NCI-H146 (cell line): ENCODE measurements at places on chromosomes 5 and 9.

- no peak for DNase-seq
Measured at GRCh38 chr9:127213859-127214258, 50.7 kb upstream of the GARNL3 start.

DNA sequence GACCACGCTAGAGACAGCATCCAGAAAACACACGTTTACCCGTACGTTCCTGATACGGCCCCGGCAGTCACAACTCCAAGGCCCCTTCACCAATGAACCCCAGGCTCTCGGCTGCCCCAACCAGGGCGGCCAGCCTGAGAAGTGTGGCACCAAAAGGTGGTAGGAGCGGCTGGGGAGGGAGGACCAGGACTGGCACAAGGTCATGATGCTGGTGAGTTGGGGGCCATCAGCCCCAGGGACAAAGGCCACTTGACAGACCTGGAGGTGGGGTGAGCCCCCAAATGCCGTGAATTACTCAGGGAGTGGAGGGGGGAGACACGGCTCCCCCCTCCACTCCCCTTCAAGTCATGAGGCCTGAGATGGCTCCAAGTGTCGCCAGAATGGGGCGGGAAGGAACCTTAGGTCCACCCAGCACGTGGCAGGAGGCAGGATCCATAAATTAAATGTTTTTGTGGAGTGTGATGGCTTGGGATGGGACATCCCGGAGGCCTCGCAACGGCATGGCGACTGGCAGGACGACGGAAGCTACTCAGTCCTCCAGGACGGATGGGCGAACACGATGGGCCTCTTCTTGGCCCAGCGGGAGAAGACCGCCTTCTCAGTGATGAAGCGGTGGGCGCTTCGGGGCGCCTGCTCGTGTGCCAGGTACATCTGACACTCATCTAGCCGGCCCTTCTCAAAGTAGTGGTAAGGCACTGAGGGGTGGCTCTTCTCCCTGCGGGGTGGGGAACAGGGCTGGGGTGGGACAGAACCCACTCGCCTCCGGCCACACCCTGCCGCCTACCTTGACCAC is 8.7 kb upstream of the ST6GALNAC6 start:
- no peak for DNase-seq

GRCh38 chr9:93210324-93210973 is 26.5 kb downstream of the WNK2 start:
- no peak for DNase-seq

- no peak for DNase-seq
Measured at GRCh38 chr5:56356836-56357160, 123.7 kb upstream of the ANKRD55 start.

GRCh38 chr9:112041536-112042243 is 133.4 kb downstream of the SUSD1 start:
- DNase-seq: no peak

DNA sequence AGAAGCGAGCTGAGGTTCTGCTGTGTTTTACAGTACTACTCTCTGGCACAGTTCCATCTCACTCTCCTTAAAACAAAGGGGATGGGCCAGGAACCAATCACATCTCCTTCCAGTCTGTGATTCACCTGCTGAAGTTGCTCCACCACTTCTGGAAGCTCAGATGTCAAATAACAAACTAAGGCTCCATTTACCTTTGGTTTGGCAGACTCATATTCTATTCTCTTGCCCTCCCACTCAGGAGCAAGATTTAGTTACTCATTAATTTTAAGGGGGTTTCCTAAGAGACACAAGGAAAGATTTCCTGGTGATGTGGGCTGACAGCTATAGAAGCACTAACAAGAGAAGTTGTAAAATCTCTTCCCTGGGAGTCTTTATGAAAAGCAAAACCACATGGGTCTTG is 37.8 kb upstream of the KIF2A start:
- no peak for DNase-seq

- DNase-seq: no peak
Measured at GRCh38 chr9:8457816-8458215, 658.2 kb upstream of the DMAC1 start.

- no peak for DNase-seq
Measured at GRCh38 chr5:81728301-81728700, 22.6 kb downstream of the SSBP2 start.

DNA sequence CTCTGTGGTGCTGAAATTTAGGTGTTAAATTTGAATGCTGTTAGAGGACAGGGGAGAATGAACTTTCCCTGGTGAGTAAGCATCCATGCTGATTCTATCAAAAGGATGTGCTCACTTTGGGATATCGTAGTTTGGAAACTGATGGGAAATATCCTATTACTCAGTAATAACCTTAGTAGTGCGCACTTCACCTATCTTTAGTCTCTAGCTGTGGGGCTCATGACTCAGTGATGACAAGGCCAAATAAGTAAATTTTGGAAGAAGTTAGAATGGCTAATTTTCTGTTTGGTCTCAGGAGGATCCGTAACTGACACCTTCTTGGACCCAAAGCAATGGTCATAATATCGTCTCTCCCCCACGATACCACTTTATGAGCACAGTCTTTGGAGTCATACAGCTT is 448.4 kb downstream of the PSAT1 start:
- DNase-seq: no peak

DNA sequence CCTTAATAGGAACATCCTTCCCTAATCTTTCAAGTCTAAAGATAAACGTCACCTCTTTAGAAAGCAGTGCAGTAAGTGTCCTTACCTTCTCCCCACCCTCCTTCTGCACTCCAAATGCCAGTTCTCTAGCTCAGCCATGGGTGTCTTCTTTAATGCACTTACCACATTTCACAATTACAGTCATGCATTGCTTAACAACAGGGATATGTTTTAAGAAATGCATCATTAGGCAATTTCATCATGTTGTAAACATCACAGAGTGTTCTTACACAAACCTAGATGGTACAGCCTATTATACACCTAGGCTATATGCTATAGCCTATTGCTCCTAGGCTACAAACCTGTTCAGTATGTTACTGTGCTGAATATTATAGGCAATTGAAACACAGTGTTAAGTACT is 91.2 kb downstream of the RFX3 start:
- DNase-seq: no peak
